ENCODE measurements at places on chromosomes 1 and 21.

DNA sequence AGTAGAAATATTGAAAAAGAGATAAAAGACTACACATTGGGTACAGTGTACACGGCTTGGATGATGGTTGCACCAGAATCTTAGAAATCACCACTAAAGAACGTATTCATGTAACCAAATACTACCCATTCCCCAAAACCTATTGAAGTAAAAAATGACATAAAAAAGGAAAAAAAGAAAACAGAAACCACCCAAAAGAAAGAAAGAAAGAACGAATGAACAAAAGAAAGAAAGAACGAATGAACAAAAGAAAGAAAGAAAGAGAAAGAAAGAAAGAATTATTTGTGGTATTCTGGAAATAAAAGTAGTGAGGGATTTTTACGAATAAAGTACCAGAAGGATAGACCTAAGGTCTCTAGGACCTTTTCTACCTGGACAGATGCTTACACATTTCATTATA, 42.1 kb downstream of the PHACTR4 start:
- no peak for DNase-seq

DNA sequence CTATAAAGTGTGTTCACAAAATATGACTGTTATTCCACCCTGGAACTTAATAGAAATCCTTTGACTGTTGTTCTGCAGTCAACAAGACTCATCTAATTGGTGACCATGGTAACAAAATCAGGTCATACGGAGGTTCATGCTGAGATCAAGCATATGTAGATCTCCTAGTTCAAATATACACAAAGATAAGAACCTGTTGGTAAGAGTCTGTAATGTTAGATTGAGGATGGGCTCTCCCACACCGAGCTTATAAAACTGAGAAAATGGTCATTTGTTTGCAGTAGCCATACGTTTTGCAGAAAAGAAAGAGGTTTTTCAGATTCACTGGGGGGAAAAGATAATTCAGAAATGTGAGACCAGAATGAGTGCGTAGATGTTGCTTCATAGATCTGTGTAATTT, 468.1 kb downstream of the RPS6KC1 start:
- DNase-seq: no peak

DNA sequence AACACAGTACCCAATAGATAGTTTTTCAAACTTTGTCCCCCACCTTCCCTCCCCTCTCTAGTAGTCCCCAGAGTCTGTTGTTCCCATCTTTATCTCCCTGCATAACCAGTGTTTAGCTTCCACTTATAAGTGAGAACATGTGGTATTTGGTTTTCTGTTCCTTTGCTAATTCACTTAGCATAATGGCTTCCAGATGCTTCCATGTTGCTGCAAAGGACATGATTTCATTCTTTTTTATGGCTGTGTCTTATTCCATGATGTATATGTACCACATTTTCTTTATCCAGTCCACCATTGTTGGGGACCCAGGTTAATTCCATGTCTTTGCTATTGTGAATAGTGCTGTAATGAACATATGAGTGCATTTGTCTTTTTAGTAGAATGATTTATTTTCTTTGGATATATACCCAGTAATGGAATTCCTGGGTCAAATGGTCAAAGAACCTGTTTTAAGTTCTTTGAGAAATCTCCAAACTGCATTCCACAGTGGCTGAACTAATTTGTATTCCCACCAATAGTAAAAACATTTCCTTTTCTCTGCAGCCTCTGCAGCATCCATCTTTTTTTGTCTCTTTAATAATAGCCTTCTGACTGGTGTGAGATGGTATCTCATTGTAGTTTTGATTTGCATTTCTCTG, 126.0 kb downstream of the AK5 start:
- DNase-seq: no peak

DNA sequence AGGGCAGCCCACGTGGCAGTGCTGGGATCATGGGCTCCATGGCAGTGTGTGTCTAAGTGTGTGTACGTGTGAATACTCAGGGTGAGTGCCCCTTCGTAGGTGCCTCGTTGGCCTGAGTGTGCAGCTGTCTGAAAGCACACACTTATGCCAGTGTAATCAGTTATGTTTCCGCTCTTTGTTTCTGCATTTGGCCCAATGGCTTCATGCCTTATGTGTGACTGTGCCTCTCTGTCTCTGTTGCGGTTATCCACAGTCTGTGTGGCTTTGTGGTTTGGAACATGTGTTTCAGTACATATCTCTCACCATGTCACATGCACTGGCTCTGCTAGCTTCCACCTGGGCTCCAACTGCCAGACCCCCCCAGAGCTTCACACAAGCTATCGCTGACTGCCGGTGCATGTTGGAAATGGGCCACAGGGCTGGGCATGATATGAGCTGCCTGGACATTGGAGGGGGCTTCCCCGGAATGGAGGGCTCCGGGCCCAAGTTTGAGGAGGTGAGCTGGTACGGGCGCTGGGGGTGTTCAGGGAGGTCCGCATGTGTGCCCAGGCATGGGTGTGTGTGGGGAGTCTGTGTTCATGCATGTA, 70.3 kb upstream of the TINAGL1 start:
- DNase-seq: peak; percentile 73

DNA sequence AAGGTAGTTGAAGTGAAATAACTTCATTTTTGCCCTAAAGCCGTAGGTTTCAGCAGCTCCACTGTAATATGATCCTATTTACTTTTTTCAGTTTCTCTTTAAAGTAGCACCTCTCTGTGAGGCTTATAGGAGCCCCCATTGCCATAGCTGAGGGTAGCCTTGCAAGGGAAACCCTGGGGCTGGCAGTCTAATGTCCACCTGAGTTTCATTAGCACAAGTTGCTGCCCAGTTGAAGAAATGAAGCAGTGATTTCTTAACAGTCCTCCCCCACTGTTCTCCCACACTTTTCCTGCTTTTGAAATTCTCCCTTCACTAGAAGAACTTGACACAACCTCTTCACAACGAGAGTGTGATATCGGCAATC, 1.5 kb downstream of the HMCN1 start:
- no peak for DNase-seq

GRCh38 chr1:75529488-75529887, 81.4 kb downstream of the SLC44A5 start:
- no peak for DNase-seq

- DNase-seq: no peak
Observed at GRCh38 chr1:183241471-183241870, 55.4 kb downstream of the LAMC2 start.

Measured in activated CD8-positive, alpha-beta memory T cell treated with anti-CD3 and anti-CD28 coated beads, Interleukin-2, amount 10 ng/mL, durations not matched to agents 7 days and 5 days (primary cell).